ENCODE measurements at places on chromosomes 12 and 14.

GRCh38 chr12:52022841-52023181, 16.1 kb downstream of the TAMALIN start:
- no peak for DNase-seq

DNA sequence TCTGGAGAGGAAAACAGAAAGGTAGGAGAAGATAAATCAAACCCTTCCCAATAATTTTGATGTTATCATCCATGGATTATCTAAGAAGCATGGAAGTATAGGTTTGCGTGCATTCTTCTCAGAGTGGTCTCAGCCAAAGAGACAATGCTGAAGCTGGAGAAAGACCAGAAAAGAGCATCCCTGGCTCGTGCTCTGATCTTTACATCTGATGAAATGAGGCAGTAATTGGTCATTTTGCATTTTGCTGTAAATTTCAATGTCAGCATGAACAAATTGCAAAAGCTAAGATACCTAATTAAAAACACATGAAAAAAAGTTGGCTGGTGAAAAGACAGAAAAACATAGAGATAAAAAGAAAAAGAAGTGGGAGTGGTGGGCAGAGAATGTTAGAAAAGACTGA, 252.4 kb downstream of the ITPR2 start:
- no peak for DNase-seq

GRCh38 chr12:67958187-67958586, 31.1 kb upstream of the IFNG-AS1 start:
- DNase-seq: no peak

GRCh38 chr14:28264306-28264705, 502.3 kb upstream of the FOXG1 start:
- DNase-seq: no peak

DNA sequence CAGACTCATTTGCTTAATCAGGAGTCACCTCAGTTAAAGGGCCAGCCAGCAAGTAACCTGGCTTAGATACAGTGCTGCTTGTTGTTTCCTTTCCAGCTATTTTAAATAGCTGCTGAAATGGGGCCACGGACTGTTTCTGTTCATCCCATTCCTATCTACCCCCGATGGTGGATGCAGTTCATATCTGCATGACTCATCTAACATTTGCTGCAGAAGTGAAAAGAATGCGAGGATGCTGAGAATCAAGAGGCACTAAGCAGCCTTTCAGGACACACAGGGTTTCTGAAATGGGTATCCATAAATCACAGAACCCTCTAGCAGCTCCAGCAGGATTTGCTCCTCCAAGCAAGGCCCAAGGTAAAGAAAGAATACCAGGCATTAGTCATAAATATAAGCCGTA, 60.2 kb upstream of the RTRAF start:
- no peak for DNase-seq

- DNase-seq: no peak
These were observed 115.2 kb downstream of the PRICKLE1 start for GRCh38 chr12:42474391-42474790.

DNA sequence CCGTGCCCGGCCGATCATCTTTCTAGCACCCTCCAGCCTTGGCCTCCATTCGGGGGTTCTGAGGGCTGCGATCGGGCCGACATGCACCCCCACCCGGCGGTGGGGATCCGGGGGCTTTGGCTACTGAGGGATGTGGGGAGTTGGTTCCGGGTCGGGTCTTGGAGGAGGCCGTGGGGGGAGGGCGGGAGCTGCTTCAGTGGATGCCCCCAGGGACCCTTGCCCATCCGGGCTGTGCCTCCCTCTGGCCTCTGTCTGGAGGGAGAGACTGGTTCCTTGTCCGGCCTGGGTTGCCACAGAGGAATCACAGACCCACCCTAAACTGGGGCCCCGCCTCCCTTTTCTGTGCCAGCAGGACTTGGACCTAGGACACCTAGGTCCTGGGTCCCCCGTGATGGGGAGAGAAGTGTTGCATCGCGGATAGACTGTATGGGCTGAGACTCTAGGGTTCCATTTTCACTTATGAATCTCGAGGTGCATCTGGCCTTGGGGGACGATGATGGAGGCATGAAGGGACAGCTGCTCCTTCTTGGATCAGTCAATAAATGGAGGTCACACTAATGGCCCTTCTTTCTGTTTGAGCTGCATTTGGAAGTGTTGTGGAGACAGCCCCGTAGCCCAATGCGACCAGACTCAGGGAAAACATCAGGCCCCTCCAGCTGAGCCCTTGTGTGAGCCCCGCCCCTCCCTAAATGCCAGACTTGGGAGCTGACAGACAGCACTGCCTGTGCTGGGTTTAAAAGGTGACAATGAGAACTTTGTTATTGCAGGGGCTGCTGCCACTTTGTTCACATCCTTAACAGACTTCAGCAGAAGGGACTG, 577 bp downstream of the DTX3 start:
- DNase-seq: no peak

GRCh38 chr14:26598081-26598671, 343 bp upstream of the NOVA1 start:
- no peak for DNase-seq

GRCh38 chr14:77242752-77243151, 28.3 kb downstream of the NGB start:
- no peak for DNase-seq

GRCh38 chr12:90085494-90086274, 377.0 kb upstream of the ATP2B1 start:
- no peak for DNase-seq

DNA sequence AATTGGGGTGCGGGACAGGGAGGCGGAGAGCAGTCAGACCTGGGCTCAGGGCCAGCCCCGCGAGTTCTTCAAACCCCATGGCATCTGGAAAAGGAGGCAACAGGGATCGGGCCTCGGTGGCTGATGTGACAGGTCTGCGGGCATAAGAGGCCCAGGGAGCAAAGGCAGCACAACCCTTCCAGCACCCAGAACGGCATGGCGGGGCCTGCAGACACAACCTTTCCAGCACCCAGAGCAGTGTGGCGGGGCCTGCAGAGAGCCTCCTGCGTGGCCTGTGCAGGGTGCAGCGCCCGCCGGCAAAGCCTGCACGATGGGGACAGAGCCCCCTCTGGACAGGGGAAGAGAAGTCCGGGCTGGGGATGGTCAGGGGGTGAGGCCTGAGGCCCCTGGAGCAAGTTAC, 26.2 kb upstream of the TRAF3 start:
- DNase-seq: no peak

GRCh38 chr12:102675672-102676071, 195.3 kb upstream of the IGF1 start:
- no peak for DNase-seq

- no peak for DNase-seq
These were observed 49.2 kb downstream of the BRMS1L start for GRCh38 chr14:35875296-35875695.

DNA sequence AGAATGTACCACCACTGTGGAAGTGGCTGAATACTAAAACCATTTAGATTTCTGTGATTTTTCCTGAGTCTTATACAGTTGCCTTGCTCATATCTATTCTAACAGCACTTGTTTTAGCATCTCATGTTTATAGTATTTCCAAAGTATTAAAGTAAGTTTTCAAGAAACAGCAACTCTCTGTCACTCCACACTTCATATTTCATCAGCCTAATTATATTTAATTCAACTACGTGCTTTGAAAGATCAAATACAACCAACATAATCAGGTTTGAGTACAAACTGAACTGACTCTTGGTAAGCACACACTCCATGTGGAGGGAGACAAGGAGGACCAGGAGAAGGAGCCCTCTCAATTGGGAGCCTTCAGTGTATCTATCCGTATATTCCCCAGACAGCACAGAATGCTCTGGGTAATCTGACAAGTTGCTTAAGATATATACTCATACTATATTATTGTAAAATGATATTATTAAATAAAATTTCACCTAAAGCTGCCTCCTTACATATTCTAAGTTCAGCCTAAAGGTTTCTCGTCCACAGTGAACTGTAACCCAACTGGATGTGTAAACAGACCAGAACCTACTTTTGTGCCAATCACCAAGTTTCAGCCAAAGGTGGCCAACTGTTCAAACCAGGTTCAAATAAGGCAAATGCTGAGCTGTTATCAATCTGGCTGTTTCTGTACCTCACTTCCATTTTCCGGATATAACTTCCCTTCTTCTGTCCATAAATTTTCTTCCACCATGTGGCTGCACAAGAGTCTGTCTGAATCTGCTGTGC, 105.0 kb upstream of the RASSF8 start:
- DNase-seq: no peak

DNA sequence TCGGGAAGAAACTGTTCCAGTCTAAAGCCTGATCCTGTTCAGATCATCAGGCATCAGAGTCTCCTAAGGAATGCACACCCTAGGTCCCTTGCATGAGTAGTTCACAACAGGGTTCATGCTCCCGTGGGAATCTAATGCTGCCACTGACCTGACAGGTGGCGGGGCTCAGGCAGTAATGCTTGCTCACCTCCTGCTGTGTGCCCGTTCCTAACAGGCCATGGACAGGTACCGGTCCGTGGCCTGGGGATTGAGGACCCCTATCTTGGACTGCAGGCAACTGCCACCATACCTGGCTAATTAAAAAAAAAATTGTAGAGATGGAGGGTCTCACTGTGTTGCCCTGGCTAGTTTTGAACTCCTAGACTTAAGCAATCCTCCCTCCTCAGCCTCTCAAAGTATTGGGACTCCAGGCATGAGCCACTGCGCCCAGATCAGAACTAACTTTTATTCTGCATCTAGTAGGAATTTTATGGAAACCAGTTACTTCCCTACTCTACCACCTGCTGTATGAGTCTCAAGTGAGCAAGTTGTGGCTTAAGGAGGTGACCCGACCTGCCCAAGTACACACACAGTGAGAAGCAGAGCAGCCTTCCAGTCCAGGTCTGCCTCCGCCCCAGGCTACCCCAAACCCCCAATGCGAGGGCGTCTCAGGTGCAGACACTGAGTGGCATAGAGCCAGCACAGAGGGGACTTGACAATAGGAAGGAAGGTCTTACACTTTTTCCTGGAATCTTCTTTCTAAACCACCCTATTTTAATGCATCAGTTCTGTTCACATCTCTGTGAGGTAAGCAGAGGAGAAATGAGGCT, 2.5 kb upstream of the PAPLN start:
- no peak for DNase-seq

- DNase-seq: no peak
These were observed 378.9 kb downstream of the RGS6 start for GRCh38 chr14:72311116-72311515.

- no peak for DNase-seq
These were observed 124.9 kb downstream of the ATP23 start for GRCh38 chr12:58066296-58066695.

DNA sequence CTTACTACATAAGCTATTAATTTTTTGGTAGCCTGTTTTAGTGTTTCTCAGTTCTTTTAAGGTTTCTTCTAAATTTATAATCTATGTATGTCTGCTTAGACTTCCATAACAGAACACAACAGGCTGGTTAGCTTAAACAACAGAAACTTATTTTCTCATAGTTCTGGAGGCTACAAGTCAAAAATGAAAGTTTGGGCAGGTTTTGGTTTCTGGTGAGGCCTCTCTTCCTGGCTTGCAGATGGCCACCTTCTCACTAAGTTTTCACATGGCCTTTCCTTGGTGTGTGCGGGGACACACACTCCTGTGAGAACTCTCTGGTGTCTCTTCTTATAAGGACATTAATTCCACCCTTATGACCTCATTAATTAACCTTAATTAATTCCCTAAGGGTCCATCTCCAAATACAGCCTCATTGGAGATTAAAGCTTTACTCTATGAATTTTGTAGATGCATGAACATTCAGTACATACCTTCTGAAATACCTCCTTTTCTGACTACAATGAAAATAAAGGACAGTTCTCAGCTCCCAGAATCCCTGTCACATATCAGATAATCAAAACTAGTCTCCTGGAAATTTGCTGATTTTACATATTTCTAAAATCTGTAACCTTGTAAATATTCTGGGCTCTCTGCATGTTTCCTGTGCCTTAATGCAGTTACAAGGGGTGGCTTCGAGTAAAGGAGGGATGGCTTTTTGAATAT, 23.2 kb upstream of the BMAL2 start:
- DNase-seq: no peak

- DNase-seq: peak; percentile 32
These were observed 118.4 kb upstream of the EVL start for GRCh38 chr14:99946652-99947489.

DNA sequence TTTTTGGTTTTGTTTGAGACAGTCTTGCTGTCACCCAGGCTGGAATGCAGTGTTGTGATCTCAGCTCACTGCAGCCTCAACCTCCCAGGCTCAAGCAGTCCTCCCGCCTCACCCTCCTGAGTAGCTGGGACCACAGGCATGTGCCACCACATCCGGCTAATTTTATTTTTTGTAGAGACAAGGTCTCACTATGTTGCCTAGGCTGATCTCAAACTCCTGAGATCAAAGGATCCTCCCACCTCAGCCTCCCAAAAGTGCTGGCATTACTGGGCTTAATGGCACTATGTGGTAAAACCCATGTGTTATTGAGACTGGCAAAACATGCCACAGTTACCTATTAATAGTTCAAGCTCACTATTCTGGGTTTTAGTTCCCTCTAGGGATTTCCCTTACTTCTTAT, 51.2 kb upstream of the KCNH3 start:
- no peak for DNase-seq

GRCh38 chr14:92446771-92447170, 66.8 kb upstream of the RIN3 start:
- no peak for DNase-seq

- peak; percentile 17 for DNase-seq
These were observed 10.8 kb downstream of the FBXL14 start for GRCh38 chr12:1583421-1584078.

GRCh38 chr14:80664576-80664975, 277.0 kb downstream of the CEP128 start:
- no peak for DNase-seq

GRCh38 chr14:86639146-86639545, 1109.2 kb downstream of the FLRT2 start:
- DNase-seq: no peak

DNA sequence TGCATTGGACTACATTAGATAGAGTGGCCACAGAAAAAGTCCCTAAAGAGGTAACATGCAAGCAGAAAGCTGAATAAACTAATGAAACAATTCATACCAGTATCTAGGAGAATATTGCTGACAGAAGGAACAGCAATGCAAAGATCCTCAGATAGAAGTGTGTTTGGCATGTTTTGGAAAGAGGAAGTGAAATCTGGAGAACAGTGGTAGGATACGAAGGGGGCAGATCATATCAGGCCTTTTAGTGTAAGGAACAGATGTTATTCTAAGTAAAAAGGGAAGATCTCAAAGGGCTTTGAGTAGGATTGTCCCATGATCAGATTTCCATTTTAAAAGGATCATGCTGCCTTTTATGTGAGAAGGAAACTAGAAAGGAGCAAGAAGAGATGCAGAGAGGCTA, 342.9 kb downstream of the PAWR start:
- DNase-seq: no peak

DNA sequence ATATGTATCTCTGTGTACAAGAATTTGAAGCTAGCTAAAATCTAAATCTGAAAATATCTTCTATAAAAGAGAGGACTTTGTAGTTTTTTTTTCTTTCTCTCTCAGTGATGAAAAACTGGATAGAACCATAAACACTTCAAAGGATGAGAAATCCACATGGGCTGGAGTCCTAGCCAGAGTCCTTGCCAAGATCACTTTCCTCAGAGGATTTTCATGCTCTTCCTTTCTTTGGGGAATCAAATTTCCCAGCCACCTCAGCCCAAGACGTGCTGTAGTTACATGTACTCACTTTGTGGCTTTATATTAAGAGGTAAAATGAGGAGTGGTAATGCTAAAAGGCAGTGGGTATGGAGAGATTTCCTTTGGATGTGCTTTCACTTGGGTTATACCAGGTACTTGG, 110.3 kb downstream of the SLC38A1 start:
- DNase-seq: no peak

GRCh38 chr12:116055895-116056607, 221.4 kb downstream of the MED13L start:
- DNase-seq: no peak

GRCh38 chr12:66071549-66071948, 59.0 kb downstream of the LLPH start:
- no peak for DNase-seq

Data from activated effector memory CD4-positive, alpha-beta T cell treated with Interleukin-2 at 50 U/mL for 16 hours (primary cell).